ENCODE measurements at places on chromosomes 4 and X.

DNA sequence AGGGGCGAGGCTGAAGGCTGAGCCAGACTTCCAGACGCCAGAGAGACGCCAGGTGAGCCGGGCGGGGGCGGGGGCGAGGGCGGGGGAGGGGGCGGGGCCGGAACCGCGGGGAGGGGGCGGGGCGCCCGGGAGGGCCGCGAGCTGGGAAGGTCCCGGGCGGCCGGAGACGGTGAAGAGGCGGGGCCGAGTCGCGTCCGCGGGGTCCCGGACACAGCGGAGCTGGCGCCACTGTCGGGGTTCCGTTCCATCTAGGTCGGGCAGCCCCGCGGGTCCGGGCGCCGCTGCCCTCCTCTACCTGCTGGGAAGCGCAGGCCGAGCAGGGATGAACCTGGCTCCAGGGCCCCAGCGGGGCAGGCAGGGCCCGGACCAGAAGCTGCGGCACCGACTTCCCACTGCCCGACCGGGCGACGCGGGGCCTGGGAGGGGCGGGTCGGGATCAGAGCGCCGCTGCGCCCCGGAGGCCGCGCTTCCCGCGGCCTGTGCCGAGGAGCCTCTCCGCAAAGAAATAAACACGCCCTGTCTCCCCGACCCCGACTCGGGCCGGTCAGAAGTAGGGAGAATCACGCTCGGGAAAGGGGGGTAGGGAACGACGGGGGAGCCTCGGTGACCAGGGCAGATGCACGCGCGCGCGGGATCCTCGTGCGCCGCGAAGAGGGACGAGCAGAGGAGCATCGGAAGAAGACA, 10.6 kb downstream of the HMX1 start:
- no peak for ATAC-seq
- H3K4me3 ChIP-seq: no peak overlapping the region
- no peak overlapping the region for H3K27ac ChIP-seq
- peaks cover 14% of the 10 kb centered on the region for H3K4me1 ChIP-seq
- no peaks in the 10 kb centered on the region for H3K36me3 ChIP-seq

GRCh38 chrX:123603491-123603890, 129.4 kb downstream of the THOC2 start:
- H3K4me3 ChIP-seq: no peak overlapping the region
- no peaks in the 10 kb centered on the region for H3K4me1 ChIP-seq
- no peaks in the 10 kb centered on the region for H3K27me3 ChIP-seq
- no peak for ATAC-seq

- H3K36me3 ChIP-seq: no peaks in the 10 kb centered on the region
- no peaks in the 10 kb centered on the region for H3K27me3 ChIP-seq
- H3K27ac ChIP-seq: no peak overlapping the region
- no peak overlapping the region for H3K4me3 ChIP-seq
These were observed 217.7 kb upstream of the HAND2 start for GRCh38 chr4:173747537-173748257.

DNA sequence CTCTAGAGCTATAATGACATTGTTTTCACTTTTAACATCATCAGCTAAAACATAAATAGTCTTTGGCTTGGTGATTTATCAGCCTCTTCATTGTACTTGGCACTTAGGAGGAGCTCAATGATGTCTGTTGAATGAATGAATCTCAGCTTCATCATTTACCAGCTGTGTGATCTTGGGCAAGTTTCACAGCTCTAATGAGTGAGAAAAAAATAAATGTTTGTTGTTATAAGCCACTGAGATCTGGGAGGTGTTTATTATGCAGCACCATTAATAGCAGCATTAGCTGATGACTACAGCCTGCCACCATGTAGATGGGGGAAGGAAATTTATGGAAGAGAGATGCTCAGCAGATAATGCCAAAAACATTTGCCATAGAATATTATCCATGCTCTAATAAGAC, 63.6 kb upstream of the C1QTNF7 start:
- H3K27me3 ChIP-seq: no peaks in the 10 kb centered on the region
- H3K4me1 ChIP-seq: peaks cover 8% of the 10 kb centered on the region
- no peak overlapping the region for H3K27ac ChIP-seq

- H3K4me1 ChIP-seq: no peaks in the 10 kb centered on the region
- H3K36me3 ChIP-seq: peaks cover 18% of the 10 kb centered on the region
These were observed 824 bp upstream of the UGDH start for GRCh38 chr4:39528061-39528465.

DNA sequence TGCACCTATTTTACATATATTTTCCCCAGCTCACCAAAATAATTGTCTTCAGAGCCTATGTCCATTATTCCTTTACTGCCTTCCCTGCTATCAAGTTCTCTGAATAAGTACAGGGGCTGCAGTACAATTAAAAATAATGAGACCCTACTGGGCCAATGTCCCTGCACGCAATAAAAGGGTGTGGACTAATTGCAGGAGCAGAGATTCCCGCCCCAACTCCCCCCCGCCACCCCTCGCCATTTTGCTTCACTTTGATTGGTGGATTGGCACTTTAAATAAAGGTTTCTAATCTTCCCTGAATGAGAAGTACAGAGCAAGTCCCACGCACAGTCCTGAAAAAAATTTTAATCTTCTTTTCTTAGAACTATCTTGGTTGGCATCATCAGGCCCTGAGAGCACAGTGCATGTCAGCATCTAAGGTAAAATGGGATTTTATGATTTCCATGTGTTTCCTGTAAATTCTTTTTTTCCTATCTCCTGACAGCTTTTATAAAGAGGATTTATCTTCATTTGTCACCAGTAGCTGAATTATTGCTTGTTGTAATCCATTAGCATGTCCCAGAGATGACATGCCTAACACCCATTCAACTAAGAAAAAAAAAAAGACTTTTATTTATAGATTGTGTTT, at the start of gene AMBN:
Gene AMBN (plus strand): TSS at position 302 of the 628 bp plus-strand sequence. CDS start 103 bp downstream, at position 405.
- H3K27me3 ChIP-seq: no peaks in the 10 kb centered on the region
- no peaks in the 10 kb centered on the region for H3K36me3 ChIP-seq
- no peak for ATAC-seq
- no peak within 1 kb of the TSS for H3K4me3 ChIP-seq

DNA sequence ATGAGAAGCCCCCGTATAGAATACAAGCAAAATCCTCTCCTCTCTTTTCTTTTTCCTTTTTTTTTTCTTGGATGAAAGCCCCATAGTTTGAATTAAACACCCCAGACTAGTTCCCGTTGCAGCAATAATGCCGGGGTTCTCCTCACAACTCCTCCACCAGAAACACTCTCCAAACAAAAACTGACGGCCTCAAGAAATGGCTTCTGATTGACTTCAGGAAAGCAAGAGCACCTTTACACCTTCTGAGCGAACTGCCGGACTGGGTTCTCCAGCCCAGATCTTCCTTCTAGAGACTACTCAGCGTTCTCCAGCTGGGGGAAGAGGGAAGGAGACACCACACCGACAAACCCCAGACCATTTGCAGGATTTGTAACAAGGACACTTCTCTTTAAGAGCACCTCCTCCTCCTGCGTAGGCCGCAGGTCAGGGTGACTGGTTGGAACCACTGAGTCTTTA, 4.0 kb downstream of the HAND2 start:
- peaks cover 59% of the 10 kb centered on the region for H3K4me1 ChIP-seq
- H3K36me3 ChIP-seq: no peaks in the 10 kb centered on the region
- no peak for ATAC-seq
- peak overlapping the region; percentile 80 for H3K4me3 ChIP-seq
- peaks cover 42% of the 10 kb centered on the region for H3K27me3 ChIP-seq
- H3K27ac ChIP-seq: peak overlapping the region; percentile 97

- no peak overlapping the region for H3K27ac ChIP-seq
- no peaks in the 10 kb centered on the region for H3K27me3 ChIP-seq
- H3K4me3 ChIP-seq: no peak overlapping the region
- no peak for ATAC-seq
- no peaks in the 10 kb centered on the region for H3K4me1 ChIP-seq
- no peaks in the 10 kb centered on the region for H3K36me3 ChIP-seq
These were observed 50.8 kb downstream of the SMIM14 start for GRCh38 chr4:39587881-39588280.

DNA sequence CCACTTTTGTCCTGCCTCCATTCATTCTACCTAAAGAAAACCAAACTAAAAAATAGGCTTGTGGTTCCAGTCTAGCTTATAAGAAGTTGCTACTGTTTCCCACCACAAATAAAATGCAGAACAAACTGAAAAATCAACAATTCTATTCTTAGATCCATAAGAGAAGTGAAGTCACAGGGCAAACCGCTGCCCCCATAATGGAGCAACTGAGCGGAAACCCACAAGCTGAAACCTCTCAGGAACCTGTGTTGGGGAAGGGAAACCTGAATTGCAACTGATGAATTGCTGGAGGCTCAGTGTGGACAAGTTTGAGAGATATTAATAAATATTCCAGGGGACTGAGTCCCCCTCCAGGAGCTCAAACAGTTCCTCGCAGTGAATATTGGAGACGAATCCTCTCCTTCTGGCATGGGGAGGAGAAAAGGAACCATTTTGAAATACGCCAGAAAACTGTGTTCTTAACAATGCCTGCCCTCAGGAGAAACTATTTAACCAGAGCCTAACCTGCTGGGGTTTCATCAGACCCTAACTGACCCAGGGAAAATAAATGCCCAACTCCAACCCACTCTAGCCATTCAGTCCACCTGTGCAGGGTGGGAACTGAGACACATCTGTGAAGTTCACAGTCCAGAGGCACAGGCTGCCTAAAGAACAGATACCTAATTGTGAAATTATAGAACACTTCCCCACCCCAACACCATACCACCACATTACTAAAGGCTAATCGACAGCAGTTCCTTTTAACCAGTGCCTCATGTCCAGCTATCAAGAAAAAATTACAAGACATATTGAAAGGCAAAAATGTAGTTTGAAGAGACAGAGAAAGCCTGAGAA, 22.8 kb upstream of the SH3RF1 start:
- no peaks in the 10 kb centered on the region for H3K27me3 ChIP-seq
- no peaks in the 10 kb centered on the region for H3K36me3 ChIP-seq
- H3K4me1 ChIP-seq: no peaks in the 10 kb centered on the region
- H3K27ac ChIP-seq: no peak overlapping the region

- no peaks in the 10 kb centered on the region for H3K36me3 ChIP-seq
- H3K27me3 ChIP-seq: no peaks in the 10 kb centered on the region
- no peak for ATAC-seq
These were observed 21.8 kb upstream of the TNIP3 start for GRCh38 chr4:121185960-121186359.

DNA sequence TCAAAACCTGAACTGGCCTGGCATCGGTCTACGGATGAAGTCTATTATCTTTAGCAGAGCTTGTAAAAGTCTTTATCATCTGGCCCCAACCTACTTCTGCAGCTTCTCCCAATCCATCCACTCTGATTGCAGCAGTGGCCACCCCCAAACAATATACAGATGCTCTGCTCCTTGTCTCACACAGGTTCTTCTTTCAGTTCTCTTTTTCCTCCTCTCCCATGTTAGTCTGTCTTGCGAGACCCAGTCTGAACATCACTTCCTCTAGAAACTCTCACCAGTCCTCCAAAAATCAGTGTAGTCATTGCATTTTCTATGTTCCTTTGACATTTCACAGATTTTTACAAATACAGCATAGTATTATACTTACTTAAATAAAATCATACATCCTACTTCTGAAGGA, 163.0 kb downstream of the FRMPD4 start:
- no peak for ATAC-seq
- no peaks in the 10 kb centered on the region for H3K36me3 ChIP-seq
- no peaks in the 10 kb centered on the region for H3K27me3 ChIP-seq
- H3K27ac ChIP-seq: no peak overlapping the region
- H3K4me3 ChIP-seq: no peak overlapping the region

GRCh38 chr4:186935901-186936300, 212.2 kb upstream of the FAT1 start:
- H3K4me1 ChIP-seq: no peaks in the 10 kb centered on the region
- H3K27ac ChIP-seq: no peak overlapping the region
- no peak overlapping the region for H3K4me3 ChIP-seq
- no peak for ATAC-seq
- H3K36me3 ChIP-seq: no peaks in the 10 kb centered on the region

DNA sequence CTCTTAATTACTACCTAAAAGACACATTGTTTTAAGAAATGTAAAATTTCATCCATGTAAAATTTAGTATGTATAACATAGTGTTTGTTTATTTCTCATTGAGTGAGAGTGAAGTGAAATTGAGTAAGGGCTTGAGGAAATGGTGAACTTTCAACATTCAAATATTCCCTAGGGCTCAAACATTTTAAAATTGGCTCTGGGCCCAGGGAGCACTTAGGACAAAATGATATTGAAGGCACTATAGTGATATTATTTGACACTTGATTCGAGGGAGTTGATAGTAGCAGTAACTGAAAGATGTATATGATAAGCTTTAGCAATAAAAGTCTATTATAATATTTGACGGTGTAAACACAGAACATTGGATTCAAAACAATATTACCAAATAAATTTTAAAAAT, 1244.0 kb upstream of the TENM3 start:
- H3K4me3 ChIP-seq: no peak overlapping the region
- no peaks in the 10 kb centered on the region for H3K4me1 ChIP-seq
- H3K27me3 ChIP-seq: no peaks in the 10 kb centered on the region
- no peak overlapping the region for H3K27ac ChIP-seq
- no peaks in the 10 kb centered on the region for H3K36me3 ChIP-seq

GRCh38 chr4:127151941-127152340, 480.8 kb upstream of the INTU start:
- ATAC-seq: no peak
- no peaks in the 10 kb centered on the region for H3K36me3 ChIP-seq
- no peak overlapping the region for H3K4me3 ChIP-seq
- H3K27ac ChIP-seq: no peak overlapping the region
- no peaks in the 10 kb centered on the region for H3K27me3 ChIP-seq

- ATAC-seq: no peak
These were observed 2.3 kb upstream of the RGS12 start for GRCh38 chr4:3290476-3290875.

DNA sequence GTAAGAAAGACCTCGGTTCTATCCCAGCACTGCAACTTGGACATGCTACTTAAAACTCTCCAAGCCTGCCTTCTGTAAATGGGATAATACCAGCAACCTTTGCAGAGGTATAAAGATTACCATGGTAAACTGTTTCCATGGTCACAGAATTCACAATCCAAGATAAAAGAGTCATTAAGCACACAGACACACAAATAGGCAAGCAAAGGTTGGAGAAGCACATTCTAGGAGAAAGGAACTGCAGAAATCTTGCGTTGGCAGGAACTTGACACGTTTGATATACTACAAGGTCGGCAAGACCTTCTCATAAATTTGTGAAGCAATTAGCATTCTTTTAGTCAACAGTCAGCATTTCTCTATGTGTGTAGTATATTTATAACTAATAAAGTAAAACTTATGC, 12.3 kb upstream of the CHRNA9 start:
- no peak for ATAC-seq
- no peak overlapping the region for H3K27ac ChIP-seq
- no peaks in the 10 kb centered on the region for H3K27me3 ChIP-seq
- no peaks in the 10 kb centered on the region for H3K4me1 ChIP-seq
- no peak overlapping the region for H3K4me3 ChIP-seq

DNA sequence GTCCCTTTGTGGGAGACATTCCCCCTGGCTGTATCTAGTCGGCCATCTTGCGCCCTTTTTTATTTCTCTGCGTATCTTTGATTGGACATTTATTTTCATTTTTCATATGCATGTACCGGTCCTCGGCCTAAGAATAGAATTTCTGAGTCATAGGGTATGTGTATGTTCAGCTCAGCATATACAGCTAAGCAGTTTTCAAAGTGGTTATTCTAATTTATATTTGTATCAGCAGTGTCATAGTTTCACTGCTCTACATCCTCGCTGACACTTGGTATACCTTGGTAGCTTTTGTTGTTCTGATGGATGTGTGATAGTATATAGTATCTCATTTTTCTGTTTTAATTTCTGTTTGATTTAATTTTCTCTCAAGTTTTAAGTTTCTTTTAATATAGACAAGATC, 38.7 kb downstream of the BEX3 start:
- H3K27ac ChIP-seq: no peak overlapping the region
- no peaks in the 10 kb centered on the region for H3K4me1 ChIP-seq
- no peak overlapping the region for H3K4me3 ChIP-seq

Data from gastroesophageal sphincter (tissue), 4 donors.